ENCODE measurements at places on chromosomes 3 and 15.

DNA sequence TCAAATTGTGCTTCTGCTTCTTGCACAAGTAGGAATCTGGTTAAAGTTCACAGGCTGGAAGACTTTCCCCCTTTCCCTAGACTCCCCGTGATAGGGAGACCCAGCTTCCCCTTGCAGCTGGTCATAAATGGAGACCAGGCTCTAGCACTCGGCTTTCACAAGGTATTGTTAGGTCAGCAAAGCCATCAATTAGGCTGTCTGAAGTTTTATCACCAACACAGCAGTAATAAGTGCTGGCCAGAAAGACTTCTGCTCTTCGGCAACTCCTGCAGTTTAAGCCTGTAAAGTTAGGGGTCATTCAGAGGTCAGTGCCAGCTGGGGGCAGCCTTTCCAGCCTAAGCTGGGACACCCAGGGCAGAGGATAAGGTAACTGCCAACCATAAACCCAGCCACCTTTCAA, 203.4 kb downstream of the MEIS2 start:
- no peak for DNase-seq

GRCh38 chr15:45594835-45595530, 7.8 kb downstream of the BLOC1S6 start:
- DNase-seq = no peak

- no peak for DNase-seq
Measured at GRCh38 chr3:51969841-51970240, 2.6 kb upstream of the PCBP4 start.

GRCh38 chr3:99319450-99319849, 318.9 kb upstream of the COL8A1 start:
- no peak for DNase-seq

DNA sequence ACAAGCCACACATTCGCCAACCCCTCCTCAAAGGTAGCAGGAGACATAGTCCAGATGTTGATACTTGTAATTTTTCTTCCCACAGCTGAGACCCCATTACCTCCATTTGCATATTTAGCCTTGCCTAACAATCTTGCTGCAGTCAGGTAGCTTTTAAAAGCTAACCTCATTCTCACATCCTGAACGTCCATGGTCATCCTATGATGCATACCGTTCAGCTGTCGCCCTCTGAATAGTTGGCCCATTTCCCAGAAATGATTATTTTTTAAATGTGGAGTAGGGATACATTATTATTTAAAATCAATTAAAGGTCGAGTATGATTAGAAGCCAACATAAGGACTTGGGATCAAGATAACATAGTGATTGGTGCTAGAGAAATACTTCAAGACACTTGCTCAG, 165.0 kb downstream of the MEX3B start:
- no peak for DNase-seq

GRCh38 chr3:14505803-14506500, 34.2 kb downstream of the GRIP2 start:
- no peak for DNase-seq

GRCh38 chr15:85622221-85622831, 172.4 kb downstream of the KLHL25 start:
- DNase-seq = no peak

DNA sequence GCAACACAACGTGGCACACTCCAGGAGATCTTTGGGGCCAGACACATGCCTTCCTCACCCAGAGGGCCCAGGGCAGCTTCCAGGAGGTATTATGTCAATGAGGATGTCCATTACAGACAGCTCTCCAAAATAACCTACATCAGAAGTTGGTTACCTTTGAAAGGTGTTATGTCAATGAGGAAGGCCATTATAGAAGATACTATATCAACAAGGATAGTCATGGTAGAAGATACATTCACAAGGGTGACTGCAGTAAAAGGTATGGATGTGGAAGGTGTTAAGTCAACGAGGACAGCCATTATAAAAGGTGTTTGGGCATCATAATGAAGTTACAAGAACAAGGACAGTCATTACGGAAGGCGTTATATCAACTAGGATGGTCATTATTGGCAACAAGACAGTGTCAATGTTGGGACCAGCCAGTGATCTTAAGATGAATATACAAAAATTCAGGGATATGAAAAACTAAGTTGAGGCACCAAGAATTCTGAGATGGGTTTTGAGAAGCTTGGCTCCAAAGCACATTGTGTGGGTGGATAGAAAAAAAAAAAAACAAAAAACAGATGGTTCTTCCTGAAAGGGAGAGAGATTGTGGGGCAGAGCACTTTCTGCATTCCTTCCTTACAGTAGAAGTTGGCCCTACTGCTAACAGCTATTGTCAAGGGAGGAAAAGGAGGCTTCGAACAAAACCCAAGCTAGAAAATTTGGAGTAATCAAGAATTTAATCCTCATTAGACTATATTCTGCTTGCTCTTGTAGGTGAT, 11.2 kb downstream of the CDCP1 start:
- no peak for DNase-seq

- no peak for DNase-seq
Measured at GRCh38 chr3:24985668-24986067, 442.4 kb upstream of the RARB start.

DNA sequence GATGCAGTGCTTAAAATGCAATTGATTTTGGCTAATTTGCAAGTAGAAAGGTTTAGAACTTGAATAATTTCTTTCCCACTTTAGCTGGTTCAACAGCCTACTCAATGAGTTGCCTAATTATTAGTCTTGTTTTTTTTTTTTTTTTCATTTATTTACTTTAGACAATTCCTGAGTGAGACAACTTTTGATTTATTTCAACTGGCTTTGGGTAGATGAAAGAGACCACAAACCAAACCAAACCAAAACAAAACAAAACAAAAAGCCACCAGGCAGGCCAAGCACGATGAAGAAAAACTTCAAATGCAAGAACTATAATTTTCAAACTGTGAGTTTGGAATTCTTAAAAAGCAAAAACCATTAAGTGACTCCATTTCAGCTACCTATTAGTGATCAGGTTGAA, 469.9 kb downstream of the GBE1 start:
- DNase-seq = no peak

GRCh38 chr3:138600100-138600745, 6.2 kb upstream of the CEP70 start:
- no peak for DNase-seq

DNA sequence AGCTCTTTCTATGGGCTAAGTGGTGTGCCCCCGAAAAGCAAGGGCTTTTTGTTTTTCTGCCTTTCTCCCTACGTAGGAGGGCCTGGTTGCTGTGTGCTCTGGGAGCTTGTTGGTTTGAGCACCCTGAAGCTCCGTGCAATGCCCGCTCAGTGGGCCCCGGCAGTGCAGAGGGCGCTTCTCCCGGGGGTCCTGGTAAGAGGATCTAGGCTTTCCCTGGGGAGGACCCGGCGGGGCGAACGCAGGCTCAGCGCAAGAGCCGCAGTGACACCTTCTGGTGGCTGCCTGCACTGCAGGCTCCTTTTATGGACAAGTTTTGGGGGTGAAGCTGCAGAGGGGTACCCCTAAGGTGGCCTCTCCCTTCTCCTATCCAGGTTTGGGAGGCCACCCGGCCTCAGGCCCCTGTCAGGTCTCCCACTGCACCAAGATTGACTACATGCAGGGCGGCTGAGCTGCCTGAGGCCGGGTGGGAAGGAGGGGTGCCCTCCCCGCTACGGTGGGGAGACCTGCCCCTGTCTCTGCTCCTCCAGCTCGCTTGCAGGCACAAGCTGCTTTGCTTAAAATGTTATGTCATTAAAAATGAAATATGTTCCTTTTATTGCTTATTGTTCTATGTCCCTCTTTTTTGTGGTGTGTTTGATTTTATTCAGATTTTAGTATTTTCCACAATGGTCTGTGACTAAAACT, 387.9 kb downstream of the GABRG3 start:
- no peak for DNase-seq

- DNase-seq = no peak
Measured at GRCh38 chr3:104687362-104687761, 679.3 kb upstream of the ALCAM start.

DNA sequence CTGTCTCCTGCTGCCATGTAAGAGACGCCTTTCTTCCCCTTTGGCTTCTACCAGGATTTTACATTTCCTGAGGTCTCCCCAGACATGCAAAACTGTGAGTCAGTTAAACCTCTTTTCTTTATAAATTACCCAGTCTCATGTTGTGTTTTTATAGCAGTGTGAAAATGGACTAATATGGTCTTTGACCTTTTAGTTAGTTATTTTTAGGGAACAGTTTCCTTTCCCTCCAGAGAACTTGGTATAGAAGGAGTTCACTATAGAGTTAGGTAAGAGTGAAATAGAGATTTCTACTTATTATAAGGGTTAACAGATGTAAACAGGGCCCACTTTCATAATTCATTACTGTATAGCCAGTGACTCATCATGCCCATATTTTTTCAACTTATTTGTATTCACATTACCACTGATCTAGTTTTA, 170.9 kb downstream of the UNC13C start:
- no peak for DNase-seq

DNA sequence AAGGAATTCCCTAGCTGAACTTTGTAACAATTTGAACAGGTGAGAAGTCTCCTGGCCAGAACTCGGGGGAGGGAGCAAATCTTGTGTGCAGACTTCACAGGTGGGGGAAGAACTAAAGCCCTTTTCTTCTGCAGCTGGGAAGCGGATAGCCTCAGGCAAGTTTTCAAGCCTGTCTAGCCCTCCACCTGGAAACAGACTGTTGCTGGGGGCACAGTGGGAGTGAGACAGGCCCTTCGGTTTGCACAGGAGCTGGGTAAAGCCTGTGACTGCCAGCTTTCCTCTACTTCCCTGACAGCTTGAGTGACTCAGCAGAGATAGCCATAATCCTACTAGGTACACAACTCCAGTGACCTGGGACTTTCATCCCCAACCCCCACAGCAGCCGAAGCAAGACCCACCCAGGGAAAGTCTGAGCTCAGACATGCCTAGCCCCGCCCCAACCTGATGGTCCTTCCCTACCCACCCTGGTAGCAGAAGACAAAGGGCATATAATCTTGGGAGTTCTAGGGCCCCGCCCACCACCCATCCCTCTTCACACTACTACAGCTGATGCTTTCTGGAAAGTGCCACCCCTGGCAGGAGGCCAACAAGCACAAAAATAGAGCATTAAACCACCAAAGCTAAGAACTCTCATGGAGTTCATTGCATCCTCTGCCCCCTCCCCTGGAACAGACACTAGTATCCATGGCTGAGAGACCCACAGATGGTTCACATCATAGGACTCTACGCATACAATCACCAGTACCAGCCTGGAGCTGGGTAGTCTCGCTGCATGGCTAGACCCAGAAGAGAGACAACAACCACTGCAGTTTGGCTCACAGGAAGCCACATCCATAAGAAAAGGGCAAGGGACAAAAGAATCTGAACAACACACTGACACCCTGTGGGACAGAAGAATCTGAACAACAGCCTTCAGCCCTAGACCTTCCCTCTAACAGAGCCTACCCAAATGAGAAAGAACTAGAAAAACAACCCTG, 479.0 kb downstream of the RAP2B start:
- DNase-seq = no peak

GRCh38 chr3:182710557-182711157, 82.6 kb upstream of the ATP11B start:
- DNase-seq = no peak

- DNase-seq = no peak
Measured at GRCh38 chr3:62164746-62165145, 208.6 kb downstream of the FEZF2 start.

DNA sequence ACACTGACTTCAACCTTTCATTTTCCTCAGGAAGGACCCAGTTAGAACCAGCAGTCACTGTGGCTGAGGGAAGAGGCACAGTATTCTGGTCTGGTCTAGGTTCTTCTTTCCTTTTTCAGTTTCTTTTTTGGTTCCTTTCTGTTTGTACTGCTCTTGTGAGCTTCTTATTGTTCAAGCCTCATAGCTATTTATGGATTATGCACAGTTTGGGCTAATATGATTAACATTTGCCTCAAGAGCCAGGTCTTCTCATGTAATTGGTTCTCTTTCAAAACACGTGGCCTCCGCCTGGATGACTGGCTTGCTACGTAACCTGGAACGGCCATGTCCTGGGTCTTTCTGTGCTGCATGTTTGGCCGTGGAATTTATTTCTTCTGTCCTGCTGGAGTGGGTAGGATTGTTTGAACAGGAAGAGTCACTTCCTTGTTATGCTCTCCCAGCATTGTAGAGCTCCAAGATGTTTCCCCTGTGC, 43.3 kb downstream of the RBMS3 start:
- no peak for DNase-seq

DNA sequence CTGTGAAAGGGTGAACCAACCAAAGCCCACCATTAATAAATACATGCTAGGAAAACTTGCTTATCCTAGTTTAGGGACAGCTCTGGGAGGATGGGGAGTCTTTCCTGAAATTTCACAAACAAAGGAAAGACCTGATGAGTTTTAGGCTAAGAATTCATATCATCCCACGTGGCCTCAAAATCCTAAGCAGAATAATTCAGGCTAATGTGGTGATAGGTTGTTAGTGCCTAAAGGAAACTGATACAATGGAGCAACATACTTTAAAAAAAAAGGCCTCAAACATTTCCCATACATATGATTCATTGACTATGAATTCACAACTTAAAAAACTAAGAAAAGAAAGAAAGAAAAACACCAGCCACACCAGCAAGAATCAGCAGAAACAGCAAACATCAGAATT, 126.9 kb upstream of the CNTN4 start:
- no peak for DNase-seq

DNA sequence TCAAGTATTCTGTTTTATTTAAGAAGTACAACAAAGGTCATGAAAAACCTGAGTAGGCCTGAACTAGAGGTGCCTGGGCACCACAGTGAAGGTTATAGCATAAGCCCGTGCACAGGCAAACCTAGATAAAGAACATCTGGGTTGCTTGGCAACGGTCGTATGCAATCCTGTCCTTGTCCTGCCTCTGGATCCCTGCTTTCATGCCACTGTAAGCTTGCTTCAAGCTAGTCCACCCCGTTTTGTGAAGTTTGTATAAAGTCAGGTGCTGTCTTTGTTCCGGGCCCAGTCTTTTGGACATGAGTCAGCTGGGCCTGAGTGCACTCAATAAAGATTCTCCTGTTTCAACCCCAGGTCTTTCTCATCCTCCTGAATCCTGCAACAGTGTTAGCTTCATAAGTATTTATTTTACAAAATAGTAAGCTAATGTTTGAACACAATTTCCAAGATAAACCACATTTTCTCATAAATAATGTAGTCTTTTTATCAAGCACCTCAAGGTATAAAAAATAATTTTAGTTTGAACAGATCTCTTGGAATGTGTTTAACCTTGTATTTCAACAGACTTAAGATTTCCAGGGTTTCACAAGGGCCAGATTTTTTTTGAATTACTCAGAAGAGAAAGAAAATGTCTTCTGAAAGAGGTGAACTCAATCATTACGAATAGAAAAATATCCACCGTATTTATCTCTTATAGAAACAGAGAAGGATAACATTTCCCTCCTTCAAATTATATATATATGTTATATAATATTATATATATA, 14.3 kb upstream of the SLC9C1 start:
- no peak for DNase-seq

GRCh38 chr3:123725652-123726400, 141.0 kb upstream of the HACD2 start:
- DNase-seq = no peak

DNA sequence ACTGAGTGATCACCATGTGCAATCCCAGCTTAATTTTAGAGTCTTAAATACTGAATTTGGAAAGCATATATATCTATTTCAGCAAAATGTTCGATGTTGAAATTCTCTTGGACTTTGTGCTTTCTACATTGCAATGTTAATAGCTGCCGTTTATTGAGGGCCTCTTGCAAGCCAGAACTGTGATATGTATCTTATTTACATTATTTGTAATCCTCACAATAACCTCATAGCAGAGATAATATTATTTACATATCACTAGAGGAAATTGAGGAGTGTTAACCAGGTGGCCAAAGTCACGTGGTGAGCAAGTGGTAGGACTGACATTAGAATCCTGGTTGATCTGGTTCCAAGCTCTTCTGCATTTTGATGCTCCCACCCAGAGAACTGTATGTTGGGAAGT, 254.1 kb downstream of the SLC9A9 start:
- DNase-seq = no peak

GRCh38 chr15:68440136-68440535, 8.2 kb upstream of the ITGA11 start:
- DNase-seq = no peak

Data from activated naive CD4-positive, alpha-beta T cell (primary cell).